ENCODE measurements at places on chromosomes 6 and 20.

DNA sequence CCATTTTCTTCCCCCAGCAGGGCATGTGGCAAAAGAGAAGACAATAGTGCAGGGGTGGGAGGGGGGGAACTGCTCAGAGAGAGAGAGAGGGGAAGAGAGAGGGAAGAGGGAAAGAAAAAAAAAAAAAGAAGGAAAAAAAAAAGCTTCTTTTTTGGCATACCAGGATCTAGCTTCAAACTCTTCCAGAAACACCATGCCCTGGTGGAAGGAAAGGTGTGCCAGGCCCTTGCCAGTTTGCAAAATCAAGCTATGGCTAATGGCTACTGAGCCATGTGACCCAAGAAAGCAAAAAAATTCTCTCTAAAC, 326 bp downstream of the ZMYND8 start:
- no peak for DNase-seq

DNA sequence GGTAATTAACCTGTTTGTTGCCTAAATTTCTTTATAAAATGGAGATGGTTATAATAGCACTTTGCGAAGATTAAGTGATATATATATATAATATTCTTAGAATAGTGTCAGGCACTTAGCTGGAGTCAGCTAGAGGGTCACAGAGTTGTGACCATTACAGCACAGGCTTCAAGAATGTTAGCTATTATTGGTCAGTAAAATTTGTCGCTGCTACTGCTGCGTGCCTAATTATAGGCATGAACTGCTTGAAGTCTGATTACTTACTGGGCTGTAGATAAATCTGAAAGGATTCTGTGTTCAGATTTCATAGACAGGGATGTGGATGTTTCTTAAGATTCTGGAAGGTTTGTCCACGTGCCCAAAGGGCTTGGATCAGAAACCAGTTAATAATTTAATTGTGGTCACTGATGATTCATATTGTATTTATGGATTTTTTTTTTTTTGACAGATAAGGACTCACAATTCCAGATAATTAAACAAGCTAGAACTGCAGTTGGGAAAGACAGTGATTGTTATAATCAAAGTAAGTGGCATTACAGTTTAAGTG, 4.7 kb downstream of the SNRNP48 start:
- DNase-seq, result no peak

DNA sequence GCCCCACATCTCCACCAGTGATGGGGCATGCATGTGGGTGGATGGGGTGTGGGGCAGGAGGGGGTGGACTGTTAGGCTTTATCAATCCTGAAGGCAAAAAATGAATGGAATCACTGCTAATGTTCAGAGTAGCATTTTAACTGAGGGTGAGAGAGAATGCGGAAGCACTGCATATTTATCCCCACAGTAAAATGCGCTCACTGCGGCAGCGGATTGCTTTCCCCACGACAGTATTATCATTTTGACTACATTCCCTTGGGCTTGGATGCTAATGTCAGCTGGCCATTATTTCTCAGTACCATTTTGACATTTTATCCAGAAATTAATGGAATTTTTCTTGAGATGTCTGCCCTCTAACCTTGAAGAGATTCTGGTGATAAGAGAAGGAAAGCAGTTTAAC, 13.4 kb downstream of the ALDH8A1 start:
- no peak for DNase-seq

DNA sequence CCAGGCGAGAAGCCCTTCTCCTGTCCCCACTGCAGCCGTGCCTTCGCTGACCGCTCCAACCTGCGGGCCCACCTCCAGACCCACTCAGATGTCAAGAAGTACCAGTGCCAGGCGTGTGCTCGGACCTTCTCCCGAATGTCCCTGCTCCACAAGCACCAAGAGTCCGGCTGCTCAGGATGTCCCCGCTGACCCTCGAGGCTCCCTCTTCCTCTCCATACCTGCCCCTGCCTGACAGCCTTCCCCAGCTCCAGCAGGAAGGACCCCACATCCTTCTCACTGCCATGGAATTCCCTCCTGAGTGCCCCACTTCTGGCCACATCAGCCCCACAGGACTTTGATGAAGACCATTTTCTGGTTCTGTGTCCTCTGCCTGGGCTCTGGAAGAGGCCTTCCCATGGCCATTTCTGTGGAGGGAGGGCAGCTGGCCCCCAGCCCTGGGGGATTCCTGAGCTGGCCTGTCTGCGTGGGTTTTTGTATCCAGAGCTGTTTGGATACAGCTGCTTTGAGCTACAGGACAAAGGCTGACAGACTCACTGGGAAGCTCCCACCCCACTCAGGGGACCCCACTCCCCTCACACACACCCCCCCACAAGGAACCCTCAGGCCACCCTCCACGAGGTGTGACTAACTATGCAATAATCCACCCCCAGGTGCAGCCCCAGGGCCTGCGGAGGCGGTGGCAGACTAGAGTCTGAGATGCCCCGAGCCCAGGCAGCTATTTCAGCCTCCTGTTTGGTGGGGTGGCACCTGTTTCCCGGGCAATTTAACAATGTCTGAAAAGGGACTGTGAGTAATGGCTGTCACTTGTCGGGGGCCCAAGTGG, 5.3 kb downstream of the SNAI1 start:
- DNase-seq, result no peak

- DNase-seq, result peak; percentile 19
These were observed 4.1 kb upstream of the MOXD1 start for GRCh38 chr6:132405143-132405915.

- no peak for DNase-seq
These were observed 8.7 kb upstream of the WTAP start for GRCh38 chr6:159718634-159719033.

GRCh38 chr20:63471002-63471716, 1.3 kb downstream of the KCNQ2 start:
- no peak for DNase-seq

GRCh38 chr6:164612751-164613150, 696.7 kb downstream of the C6orf118 start:
- DNase-seq, result no peak

GRCh38 chr6:26233649-26234420, 131.2 kb upstream of the BTN3A2 start:
- peak; percentile 83 for DNase-seq

- no peak for DNase-seq
These were observed 613.8 kb downstream of the TFAP2B start for GRCh38 chr6:51432481-51432880.

DNA sequence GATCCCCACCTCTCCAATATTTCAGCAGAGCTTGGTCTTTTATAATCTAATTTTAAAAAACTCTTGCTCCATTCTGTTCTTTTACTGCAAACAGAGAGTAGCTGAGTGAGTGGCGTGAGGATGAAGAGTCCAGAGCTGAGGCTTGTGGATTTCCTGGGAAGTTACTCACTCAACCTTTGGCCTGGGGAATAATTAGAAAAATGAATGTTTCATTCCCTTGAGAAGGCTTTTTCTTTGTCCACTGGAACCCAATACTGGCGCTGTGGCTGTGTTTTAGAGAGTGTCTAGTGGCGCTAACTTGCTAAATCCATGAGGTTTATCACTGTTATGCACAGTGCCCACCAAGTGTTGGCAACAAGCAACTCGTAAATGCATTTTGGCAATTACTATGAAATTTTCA, 251.5 kb downstream of the HIVEP2 start:
- DNase-seq, result no peak

- no peak for DNase-seq
These were observed 28.4 kb upstream of the ARMH2 start for GRCh38 chr6:24827162-24827561.

- DNase-seq, result no peak
These were observed 84.3 kb upstream of the TMEM30A start for GRCh38 chr6:75368864-75369402.

DNA sequence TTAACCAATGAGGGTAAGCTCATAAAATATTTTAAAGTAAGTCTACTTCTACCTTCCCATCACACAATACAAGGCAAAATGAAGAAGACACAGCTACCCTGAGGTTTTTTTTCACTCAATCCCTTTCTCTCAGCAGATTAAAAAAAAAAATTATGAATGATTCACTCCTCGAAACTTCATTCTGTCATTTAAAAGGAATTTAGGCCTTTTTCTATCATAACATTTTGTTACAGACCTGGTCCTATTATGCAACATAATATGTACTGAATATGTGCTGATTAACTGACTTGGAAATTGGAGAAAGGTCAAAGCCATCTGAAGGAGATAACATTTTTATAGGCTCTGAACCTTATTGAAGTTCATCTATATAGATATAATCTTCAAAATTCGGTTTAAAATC, 45.5 kb downstream of the PRL start:
- DNase-seq, result no peak

- DNase-seq, result no peak
These were observed 57.5 kb downstream of the NCOA3 start for GRCh38 chr20:47559141-47559540.

DNA sequence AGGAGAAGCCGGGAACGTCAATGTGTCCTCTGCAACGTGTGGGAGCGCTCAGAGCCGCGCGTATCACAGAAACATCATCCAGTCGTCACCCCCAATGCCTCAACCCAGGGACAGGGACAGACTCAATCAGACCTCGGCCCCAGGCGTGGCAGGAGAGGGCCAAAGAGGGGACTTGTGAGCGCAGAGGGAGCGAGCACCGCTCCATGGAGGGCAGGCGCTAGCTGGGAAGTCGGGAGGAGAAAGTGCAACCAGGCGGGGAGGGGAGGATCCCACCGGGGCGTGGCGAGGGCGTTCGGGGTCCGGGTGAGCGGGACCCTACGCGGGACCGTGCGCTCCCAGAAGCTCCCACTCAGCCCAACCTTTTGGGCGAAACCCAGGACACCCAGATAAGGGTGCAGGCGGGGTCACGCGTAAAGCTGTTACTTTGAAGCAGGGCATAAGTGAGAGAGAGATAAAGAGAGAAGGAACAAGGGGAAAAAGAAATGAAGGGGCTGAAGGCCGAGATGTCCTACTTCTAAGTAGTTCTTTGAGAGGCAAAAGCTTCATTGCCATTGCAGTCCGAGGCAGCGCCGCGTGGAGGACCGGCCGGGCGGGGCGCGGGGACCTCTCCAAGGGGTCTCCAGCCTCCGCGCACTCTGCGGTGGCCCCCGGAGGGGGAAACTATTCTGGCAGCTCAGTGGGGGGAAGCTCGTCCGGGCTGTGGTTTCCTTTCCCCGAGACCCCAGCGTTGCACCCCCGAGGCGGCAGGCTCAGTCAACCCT, 862 bp upstream of the SOBP start:
- no peak for DNase-seq

DNA sequence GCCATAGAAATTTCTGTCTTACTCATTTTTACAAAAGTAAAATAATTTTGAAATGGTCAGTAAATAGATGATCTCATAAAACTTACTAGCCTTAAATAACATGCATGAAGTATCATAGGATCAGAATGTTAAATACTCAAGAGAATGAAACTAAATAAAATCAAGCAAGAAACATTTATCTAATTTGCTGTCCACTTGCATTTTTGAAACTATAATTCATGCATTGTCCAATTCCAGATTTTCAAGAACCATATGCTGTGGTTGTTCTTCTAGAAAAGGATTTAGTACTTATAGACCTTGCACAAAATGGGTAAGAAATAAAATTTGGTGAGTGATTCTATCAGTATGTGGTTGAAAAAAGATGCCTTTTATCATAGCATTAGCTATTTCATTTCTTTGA, 107.0 kb downstream of the STXBP5 start:
- DNase-seq, result no peak

GRCh38 chr6:43795421-43795820, 25.4 kb downstream of the VEGFA start:
- no peak for DNase-seq

GRCh38 chr20:8248051-8248450, 116.0 kb downstream of the PLCB1 start:
- no peak for DNase-seq

- peak; percentile 24 for DNase-seq
These were observed 228.6 kb upstream of the JARID2 start for GRCh38 chr6:15017261-15017660.

- DNase-seq, result no peak
These were observed 1.9 kb upstream of the ETV7 start for GRCh38 chr6:36389353-36389752.

DNA sequence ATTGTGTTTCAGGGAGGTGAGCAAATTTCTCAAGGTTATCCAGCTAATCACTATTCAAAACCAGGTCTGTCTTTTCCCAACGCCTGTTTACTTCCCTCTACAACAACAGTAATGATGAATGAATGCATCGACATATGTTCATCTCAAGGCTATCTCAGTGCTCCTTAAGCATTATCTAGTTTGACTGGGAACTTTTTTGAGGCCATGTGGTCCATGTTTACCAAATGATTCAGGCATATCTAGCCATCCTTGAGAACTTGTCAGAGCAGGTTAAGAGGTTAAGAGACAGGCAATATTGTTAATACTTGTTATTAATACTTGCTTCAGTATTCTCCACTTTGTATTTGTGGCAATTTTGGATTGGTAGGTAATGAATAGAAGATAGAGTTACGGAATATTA, 1038.4 kb upstream of the FLRT3 start:
- DNase-seq, result no peak

DNA sequence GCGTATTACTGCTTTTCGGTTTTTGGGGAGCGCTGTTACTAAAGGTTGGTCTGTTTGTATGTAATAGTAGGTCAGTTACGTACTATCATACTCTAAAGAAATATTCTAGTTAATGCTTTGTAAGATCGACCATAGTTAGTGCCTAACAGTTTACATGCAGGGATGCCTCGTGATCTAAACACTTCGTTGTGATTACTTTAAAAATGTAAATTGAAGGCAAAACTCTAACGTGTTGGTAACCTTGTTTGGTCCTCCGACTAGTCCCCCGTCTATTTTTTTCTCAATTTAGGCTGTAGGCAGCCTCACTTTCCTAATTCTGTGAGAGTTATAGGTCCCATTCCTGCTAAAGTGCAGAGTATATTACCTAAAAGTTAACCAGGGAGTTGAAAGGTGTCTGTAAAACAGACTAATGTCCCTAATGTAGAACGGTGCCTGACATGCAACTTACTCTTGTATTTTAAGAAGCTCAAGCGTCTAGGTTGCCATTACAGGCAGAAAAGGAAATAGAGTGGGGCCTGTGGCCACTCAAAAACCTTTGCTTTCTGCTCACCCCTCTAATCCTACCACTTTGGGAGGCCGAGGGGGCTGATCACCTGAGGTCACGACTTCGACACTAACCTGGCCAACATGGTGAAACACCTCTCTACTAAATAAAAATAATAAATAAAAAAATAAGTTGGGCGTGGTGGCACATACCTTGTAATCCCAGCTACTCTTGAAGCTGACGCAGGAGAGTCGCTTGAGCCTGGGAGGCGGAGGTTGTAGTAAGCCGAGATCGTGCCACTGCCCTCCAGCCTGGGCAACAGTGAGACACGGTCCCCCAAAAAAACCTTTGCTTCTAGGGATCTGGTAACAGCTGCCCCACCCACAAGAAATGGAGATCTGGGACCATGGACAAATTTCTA, 37.8 kb downstream of the HFE start:
- DNase-seq, result peak; percentile 42

GRCh38 chr6:162706232-162706631, 21.3 kb downstream of the PRKN start:
- DNase-seq, result no peak

GRCh38 chr20:391041-391711, 10.6 kb downstream of the TRIB3 start:
- DNase-seq, result no peak

All from activated CD4-positive, alpha-beta T cell treated with anti-CD3 and anti-CD28 coated beads, Interleukin-2, Interleukin-4, amounts not matched to agents 100 ng/mL and 50 ng/mL, durations not matched to agents 16 hours and 8 hours (primary cell).